ENCODE measurements at places on chromosomes 16 and 17.

DNA sequence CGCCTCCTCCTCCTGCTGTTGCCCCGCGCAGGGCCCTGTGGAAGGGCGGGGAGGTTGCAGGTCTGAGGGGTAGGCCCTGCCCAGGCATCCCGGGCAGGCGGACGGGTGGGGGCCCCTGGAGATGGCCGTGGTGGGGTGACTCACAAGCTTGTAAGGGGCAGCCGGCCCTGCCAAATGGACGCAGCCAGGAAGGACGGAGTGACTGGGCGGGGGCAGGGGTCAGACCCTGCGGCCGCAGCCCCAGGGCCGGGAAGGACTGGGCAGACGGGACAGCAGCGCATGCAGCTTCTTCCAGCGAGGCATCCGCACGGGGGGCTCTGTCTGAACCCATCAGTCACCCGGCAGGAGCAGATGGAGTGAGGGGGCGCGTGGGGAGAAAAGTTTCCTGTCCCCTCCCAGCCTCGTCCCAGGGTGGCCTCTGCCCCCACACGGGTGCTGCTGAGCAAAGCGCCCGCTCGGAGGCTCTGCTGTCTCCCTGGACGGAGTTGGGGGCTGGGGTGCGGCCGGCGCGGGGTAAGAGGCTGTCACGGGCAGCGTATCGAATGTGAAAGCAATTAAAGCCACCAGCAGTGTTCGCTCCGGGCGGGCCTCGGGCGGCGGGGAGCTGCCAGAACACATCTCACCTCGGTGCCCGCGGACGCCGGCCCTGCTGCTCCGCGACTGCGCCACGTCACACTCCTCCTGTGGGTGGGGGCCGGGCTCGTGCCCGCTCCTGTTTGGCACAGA, 5.4 kb upstream of the PRR35 start:
- DNase-seq = peak; percentile 44

- no peak for DNase-seq
Measured at GRCh38 chr16:87186446-87186845, 130.7 kb downstream of the C16orf95 start.

GRCh38 chr17:56707312-56708219, 114.1 kb downstream of the NOG start:
- peak; percentile 7 for DNase-seq

- DNase-seq = no peak
Measured at GRCh38 chr17:80673152-80673920, 128.7 kb downstream of the RPTOR start.

DNA sequence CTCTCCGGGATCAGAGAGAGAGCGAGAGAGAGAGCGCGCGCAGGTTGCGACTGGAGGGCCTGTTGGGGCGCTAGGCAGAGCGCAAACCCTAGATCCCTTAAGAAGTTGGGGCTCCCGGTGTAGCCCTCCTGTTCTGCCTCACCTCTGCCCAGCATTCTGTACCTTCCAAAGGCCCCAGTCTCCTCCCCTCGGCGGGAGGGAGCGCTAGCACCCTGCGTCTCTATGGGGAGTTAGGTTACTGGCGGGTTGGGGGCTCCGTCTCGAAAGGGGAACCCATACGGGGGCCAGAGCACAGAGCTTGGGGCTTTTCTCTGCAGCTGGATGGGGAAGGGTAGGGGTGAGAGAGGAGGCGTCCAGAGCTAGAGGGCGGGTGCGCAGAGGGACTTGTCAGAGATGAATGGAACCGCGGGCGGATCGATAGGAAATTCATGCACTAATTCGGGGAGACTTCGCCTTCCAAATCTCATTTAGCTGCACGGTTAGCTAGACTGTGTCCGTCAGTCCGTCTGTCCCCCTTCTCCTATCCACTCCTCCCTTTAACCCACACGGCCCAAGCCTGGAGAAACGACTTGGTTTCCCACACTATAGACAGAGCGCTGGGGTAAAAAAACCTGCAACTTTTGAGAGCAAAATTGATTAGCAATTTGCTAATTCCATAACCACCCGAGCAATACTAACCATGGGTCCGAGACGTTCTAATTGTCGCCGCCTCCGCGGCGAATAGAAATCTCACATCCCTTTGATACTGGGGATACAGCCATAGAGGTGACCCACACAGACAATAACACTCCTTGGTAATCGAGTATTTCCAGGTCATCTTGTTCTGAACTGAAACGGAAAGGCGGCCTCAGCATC, 693 bp upstream of the HOXB4 start:
- DNase-seq = no peak

Data from epithelial cell of esophagus (primary cell).